Activated CD8-positive, alpha-beta memory T cell treated with anti-CD3 and anti-CD28 coated beads, Interleukin-2, amount 10 ng/mL, durations not matched to agents 7 days and 5 days (primary cell): ENCODE measurements at places on chromosomes 11 and 22. TPM values are rescaled to one million over a fixed set of nuclear protein-coding genes. Genes with fewer than 3 reads are reported as not detected.

Gene OR51B4
- not detected for total RNA-seq

Gene ZNF214
- total RNA-seq = not detected

Gene OR8K1
- not detected for total RNA-seq

Gene DPP3
- 79.6 TPM for total RNA-seq

Gene MMP7
- total RNA-seq = not detected

Gene SELENOH
- total RNA-seq = 114 TPM

Gene YWHAH
- 224 TPM for total RNA-seq

Gene SHANK3
- total RNA-seq = 0.05 TPM

Gene SYT12
- total RNA-seq = not detected

Gene TMA7B
- 11.0 TPM for total RNA-seq

Gene C11orf16
- not detected for total RNA-seq

Gene SNX15
- total RNA-seq = 29.2 TPM

Gene CRY2
- total RNA-seq = 22.5 TPM

Gene LDHAL6A
- total RNA-seq = not detected

Gene FOLH1
- total RNA-seq = not detected

Gene MLC1
- total RNA-seq = 2.9 TPM

Gene LUZP2
- not detected for total RNA-seq

Gene OR2AT4
- not detected for total RNA-seq

Gene SORL1
- total RNA-seq = 38.6 TPM

Gene WT1
- not detected for total RNA-seq

Gene DCDC1
- total RNA-seq = 0.07 TPM

Gene MTFP1
- 59.1 TPM for total RNA-seq

Gene KLHL35
- total RNA-seq = not detected
